ENCODE measurements at places on chromosomes 2 and 18.

DNA sequence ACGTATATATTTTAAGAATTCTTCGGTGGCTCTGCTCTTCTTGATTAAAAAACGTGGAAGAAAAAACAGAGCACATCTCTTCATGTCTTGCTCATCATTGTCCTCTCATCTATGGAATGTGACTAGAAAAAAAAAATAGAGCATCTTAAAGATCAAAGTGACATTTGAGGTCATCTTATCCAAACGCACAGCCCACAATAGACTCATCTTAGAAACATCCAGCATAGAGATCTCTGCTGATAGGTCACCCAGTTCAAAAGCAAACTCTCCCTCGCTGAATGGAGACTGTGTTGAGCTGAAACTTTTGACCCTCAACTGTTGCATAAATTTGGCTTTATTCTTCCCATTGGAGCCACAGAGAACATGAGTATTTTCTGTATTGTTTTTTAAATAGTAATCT is 65.2 kb downstream of the CMPK2 start:
- DNase-seq, result no peak

GRCh38 chr18:74869904-74870863 is 272.5 kb downstream of the ZNF407 start:
- DNase-seq, result no peak

- DNase-seq, result no peak
These were observed 12.7 kb downstream of the DGUOK start for GRCh38 chr2:73939419-73939818.

DNA sequence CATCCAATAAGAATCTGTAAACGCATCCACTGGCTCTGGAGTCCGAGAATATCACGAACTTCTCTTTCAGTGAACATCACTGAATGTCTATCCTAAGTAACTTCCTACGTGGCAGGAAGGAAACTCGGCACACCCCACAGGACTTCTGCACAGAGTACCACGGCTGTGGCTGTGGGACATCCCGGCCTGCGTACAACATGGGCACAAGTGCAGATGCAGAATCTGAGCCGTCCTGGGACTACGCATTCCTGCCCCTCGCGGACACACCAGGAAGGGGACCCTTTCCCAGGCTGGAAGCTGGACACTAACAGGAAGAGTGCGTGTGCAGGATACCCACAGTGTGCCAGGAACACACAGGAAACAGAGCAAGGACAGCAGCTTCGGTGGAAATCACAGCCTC is 60.6 kb downstream of the ZNF516 start:
- no peak for DNase-seq

GRCh38 chr18:9066817-9067306 is 35.6 kb upstream of the NDUFV2 start:
- DNase-seq, result no peak

DNA sequence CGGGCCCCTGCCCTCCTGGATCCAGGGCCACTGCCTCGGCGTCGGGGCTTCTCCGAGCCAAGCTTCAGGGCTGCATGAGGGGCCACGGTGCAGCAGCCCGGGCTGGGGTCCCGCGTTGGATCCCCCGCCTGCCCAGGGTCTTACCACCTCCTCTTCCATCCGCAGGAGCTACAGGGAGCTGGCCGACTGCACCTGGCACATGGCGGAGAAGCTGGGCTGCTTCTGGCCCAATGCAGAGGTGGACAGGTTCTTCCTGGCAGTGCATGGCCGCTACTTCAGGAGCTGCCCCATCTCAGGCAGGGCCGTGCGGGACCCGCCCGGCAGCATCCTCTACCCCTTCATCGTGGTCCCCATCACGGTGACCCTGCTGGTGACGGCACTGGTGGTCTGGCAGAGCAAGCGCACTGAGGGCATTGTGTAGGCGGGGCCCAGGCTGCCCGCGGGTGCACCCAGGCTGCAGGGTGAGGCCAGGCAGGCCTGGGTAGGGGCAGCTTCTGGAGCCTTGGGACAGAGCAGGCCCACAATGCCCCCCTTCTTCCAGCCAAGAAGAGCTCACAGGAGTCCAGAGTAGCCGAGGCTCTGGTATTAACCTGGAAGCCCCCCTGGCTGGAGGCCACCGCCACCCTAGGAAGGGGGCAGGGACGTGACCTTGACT is 52.1 kb downstream of the RAMP1 start:
- DNase-seq, result no peak

GRCh38 chr2:196926562-196927375 is at the start of gene PGAP1:
Gene PGAP1 (minus strand): TSS chr2:196926707. CDS start chr2:196926616, 91 bp downstream.
- peak; percentile 75 for DNase-seq

DNA sequence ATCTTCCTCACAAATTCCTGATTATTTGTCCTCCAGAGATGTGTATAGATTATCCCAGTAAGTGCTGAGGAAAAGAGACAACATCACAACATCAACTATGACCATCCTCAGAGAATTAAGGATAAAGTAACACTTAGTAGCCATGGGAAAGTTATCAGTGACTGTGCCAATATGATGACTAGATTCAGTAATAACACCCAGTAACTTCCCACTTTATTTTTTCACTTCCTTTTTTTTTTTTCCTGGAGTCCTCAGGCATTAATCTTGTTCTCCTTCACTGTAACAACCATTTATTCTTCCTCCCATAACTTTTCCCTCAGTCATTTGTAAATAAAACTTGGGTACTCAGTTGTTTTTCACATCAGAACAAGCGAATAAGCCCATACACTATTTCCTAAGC is 16.7 kb upstream of the PID1 start:
- no peak for DNase-seq

GRCh38 chr2:216117561-216118340 is 8.6 kb downstream of the XRCC5 start:
- no peak for DNase-seq

- DNase-seq, result no peak
These were observed 566.0 kb downstream of the NR4A2 start for GRCh38 chr2:155766342-155767115.

DNA sequence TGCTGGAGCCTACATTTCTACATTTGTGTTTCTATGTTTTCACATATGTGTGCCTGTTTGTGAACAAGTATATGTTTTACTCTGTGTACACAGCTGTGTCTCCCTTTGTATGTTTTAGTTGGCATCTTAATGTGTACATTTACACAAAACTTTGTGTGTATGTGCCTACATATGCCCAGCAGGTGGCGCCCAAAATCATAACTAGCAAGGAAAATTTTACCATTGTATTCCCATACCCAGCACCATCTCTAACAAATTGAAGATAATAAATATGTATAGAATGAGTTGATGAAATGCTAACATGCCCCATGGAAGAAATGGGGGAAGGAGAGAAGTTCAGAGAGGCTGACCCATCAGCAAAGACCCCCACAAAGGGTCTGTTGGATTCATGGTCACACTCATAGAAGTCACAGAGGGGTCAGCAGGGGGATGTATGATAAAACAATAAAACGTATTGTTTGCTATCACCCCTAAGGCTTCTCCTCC is 48.1 kb downstream of the PKDCC start:
- DNase-seq, result peak; percentile 66

GRCh38 chr2:54783349-54783748 is 59.9 kb downstream of the EML6 start:
- DNase-seq, result no peak

GRCh38 chr18:40013001-40013609 is 1941.9 kb upstream of the PIK3C3 start:
- DNase-seq, result no peak

DNA sequence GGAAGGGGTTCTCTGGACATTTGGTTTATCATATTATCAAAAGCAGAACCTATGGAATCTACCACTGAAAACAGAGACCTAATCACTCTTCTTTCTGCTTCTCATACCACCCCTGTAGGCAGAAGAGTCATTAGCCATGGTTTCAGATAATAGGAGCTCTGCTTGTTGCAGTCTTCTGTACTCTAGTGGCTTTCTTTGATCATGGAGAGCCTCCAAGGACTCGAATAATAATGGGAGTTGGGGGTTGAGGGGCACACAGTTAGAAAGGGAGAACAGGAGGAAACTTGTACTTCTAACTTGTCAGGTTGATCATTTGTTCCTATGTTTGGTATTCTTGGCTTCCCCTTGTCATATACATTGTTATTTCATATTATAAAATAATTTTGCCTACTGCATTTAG is 52.3 kb upstream of the VWC2L start:
- no peak for DNase-seq

- DNase-seq, result no peak
These were observed 282.6 kb downstream of the MYT1L start for GRCh38 chr2:2048461-2048860.

DNA sequence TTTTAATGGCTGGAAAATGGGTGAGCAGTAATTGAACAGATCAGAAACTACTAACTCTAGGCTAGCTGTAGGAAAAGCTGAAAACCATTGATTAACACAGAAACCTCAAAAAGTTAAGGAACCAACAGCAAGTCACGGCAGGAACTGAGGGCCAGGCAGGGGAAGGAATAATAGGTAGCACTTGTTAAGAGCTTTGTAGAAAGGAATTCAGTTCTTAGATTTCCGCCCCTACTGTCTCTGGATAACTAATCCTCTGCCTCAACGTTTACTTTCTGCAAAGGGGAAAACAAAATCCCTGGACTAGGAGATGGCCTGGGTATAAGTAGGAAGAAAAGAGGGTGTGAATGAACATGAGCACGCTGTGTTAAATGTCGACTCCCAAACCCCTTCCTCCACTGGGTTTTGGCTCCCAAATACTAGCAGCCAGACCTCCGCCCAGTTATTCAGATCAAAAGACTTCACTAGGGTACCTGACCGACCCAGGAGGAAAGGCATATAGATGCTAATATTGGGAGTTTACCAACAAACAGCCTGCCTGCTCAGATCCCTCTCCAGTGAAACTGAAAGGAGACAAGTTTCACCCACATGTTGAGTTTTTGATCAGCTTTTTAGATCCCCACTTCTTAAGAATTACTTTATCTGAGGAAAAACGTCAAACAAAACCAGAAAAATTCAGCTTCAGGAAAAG is 12.4 kb downstream of the SMAD2 start:
- no peak for DNase-seq

GRCh38 chr18:23585897-23586248 is 433 bp downstream of the NPC1 start:
- DNase-seq, result no peak

DNA sequence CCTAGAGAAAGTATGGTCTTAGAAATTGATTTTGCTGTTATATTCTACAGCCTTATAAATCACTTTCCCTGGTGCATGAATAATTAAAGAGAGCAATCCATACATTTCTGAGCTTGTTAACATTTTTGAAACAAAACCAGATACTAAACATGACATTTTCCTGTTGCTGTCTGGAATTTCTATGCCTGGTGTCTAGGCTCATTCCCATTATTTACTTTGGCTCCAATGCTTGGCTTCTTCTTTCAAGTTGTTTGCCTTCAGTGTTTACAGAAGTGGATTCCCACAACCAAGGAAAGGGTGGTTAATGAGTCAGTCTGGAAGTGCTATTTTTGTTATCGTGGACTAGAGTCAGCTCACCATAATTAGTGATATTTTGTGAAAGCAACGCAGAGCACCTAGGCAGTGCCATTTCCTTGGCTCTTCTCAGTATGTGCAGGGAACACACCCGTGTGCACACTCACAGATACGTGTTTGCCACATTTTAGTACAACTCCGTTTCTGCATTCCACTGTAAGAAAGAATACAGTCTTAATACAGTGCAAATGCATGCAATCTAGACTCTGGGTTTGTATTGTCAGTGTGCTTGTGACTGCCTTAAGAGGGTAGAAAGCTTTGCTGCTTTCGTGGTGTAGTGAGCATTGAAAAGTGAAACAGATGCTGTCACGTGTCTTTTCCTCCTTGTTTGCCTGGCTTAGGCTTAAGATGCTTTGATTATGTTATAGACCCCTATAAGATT is 185.0 kb upstream of the RASGRP3 start:
- DNase-seq, result no peak

- DNase-seq, result no peak
These were observed 88.3 kb downstream of the RHOB start for GRCh38 chr2:20534913-20535801.

- no peak for DNase-seq
These were observed 810.1 kb upstream of the POU3F3 start for GRCh38 chr2:104043864-104044263.

DNA sequence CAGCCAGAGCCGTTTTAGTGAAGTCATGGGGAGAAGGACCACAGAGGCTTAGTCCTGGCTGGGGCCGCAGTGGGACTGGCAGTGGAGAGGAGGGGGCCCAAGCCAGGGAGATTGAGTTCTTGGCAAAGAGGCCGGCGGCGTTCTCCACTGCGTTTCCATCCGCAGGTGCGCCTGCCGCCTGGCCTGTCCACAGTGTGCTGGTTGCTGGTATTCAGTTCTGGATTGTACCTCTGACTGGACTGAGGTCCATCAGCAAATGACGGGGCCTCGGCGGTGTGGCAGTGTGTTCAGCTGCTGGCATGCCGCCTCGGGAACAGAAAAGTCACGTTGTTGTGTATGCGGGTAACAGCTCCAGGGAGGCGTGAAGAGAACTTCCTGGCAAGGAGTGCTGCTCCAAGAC is 36.8 kb downstream of the LRRFIP1 start:
- no peak for DNase-seq

- DNase-seq, result no peak
These were observed 299.1 kb downstream of the SETBP1 start for GRCh38 chr18:44979748-44980147.

- no peak for DNase-seq
These were observed 158.0 kb downstream of the NEDD4L start for GRCh38 chr18:58201733-58202730.

GRCh38 chr2:26746934-26747333 is 17.1 kb upstream of the SLC35F6 start:
- DNase-seq, result no peak

DNA sequence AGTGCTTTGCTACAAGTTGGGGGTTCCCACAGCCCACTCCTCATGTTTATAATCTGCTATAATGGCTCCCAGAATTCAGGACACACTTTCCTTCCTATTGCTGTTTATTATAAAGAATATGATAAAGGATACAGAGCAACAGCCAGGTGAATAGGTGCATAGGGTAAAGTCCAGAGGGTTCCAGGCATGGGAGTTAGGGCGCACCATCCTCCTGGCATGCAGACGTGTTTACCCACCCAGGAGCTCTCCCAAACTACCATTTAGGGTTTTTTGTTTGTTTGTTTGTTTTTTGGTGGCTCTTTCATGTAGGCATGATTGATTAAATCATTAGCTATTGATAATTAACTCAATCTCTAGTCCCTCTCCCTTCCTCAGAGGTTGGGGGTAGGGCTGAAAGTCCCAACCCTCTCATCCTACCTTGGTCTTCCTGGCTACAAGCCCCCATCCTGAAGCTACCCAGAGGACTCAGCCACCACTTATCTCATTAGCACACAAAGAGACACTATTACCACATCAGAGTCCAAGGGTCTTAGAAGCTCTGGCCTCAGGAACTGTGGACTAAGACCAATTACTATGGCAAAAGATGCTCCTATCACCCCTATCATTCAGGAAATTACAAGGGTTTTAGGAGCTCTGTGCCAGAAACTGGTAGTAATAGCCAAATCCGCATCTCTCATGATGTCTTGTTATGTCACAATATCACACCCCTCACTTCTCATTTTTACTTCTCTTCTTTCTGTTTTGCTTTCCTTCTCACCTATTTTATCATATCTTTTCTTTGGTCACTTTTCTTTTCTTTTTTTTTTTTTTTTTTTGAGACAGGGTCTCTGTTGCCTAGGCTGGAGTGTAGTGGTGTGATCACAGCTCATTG is 154.9 kb upstream of the TTC39C start:
- DNase-seq, result no peak

GRCh38 chr2:179331061-179331460 is 66.4 kb upstream of the SESTD1 start:
- no peak for DNase-seq

Measured in stimulated activated CD4-positive, alpha-beta T cell treated with anti-CD3 and anti-CD28 coated beads, TNF-alpha, amount 100 ng/mL, for 24 hours (primary cell).